ENCODE measurements at places on chromosomes 2 and 18. TPM values are rescaled to one million over a fixed set of nuclear protein-coding genes. Genes with fewer than 3 reads are reported as not detected.

Gene NT5DC4
- 0.53 TPM for polyA plus RNA-seq

Gene ANKRD30B
- not detected for polyA plus RNA-seq

Gene CPLX4
- 0.01 TPM for polyA plus RNA-seq

Gene COL5A2
- 9.9 TPM for polyA plus RNA-seq

Gene CRACDL
- 15.0 TPM for polyA plus RNA-seq

Gene RASGRP3
- polyA plus RNA-seq: 3.6 TPM

- no peak overlapping the region for H3K4me3 ChIP-seq
- H3K4me1 ChIP-seq: no peaks in the 10 kb centered on the region
- no peak for DNase-seq
- H3K27me3 ChIP-seq: no peaks in the 10 kb centered on the region
- H3K27ac ChIP-seq: no peak overlapping the region
Measured at GRCh38 chr2:178804791-178805190, 2.4 kb downstream of the TTN start.

DNA sequence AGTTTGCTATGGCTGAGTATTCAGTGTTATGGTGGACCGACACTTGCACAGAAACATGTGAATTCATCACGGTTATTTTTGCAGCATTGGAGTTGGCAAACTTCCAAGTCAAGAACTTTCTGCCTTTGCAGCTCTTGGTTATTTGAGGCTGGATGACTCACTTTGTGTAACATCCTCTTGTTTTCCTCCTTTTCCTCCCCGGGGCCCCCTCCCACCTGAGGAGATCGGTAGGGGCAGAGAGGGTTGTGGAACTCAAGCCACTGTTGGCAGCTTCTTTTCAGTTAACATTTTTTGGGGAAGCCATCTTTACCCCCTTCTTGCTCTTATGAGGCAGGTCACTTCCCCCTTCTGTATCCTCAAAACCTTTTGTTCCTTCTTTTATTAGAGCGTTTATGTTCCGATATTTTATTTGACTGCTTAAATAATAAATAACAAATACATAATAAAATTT lies 48.6 kb downstream of the DDX1 start:
- peak; percentile 60 for DNase-seq
- no peaks in the 10 kb centered on the region for H3K27me3 ChIP-seq
- no peak overlapping the region for H3K27ac ChIP-seq
- peaks cover 5% of the 10 kb centered on the region for H3K36me3 ChIP-seq
- peaks cover 2% of the 10 kb centered on the region for H3K4me1 ChIP-seq

GRCh38 chr2:14909795-14910194 lies 277.3 kb downstream of the LRATD1 start:
- no peak overlapping the region for H3K27ac ChIP-seq
- no peak for DNase-seq
- no peaks in the 10 kb centered on the region for H3K27me3 ChIP-seq
- H3K4me3 ChIP-seq: no peak overlapping the region
- H3K36me3 ChIP-seq: no peaks in the 10 kb centered on the region

All from lung (tissue), 17 donors.